ENCODE measurements at places on chromosomes 6 and 20.

DNA sequence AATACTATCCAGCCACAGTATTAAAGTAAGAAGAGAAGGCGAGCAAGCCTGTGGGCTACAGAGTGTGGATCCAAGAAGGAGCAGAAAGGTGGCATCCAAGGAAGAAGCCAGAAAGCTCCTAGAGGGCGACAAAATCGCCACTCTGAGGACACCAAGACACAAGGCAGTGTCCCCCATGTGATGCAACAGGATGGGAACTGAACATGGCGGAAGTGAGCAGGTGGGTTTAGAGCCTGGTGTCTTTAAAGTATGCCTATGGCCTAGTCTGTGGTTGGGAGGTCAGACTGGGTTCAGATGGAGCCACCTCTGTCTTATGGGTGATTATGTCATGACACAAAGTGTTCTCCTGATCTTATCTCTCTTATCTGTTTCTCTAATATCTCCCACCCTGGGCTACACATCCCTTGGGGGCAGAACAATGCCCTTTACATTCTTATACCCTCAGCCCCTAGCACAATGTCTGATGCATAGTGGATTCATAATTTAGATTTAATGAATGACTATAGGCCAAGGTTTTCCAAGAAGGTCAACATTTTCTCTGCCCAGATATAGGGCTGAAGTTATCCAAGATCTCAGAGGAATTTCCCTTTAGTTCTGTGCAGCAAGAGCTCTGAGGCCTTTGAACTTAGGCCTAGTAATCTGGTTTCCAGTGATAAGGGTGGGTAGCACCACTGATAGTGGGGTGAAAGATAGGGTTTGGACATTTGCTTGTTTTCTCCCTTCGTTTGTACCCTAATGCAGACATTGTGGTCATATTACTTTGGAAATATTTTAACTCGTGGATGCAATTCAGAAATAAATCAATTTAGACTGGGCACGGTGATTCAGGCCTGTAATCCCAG is 167.3 kb upstream of the AKIRIN2 start:
- DNase-seq: no peak

DNA sequence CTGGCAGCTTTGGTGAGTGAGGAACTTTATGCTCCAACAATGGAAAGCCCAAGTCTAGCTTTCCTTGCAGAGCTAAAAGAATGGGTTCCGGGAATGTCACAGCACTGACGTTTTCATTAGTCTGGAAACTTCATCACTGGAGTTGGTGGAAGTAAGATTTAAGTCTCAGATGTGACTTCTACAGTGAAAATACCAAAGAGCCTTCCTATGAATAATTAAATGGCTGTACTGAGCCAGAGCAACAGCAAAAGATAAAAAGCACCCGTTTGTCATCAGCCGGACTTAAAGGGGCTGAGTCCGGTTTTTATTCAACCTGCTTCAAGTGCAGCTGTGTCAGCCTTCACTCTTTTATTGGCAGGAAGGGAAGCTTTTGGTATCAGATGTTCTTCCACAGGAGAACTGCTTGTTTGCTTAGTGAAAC is 46.5 kb upstream of the SHLD1 start:
- DNase-seq: no peak

DNA sequence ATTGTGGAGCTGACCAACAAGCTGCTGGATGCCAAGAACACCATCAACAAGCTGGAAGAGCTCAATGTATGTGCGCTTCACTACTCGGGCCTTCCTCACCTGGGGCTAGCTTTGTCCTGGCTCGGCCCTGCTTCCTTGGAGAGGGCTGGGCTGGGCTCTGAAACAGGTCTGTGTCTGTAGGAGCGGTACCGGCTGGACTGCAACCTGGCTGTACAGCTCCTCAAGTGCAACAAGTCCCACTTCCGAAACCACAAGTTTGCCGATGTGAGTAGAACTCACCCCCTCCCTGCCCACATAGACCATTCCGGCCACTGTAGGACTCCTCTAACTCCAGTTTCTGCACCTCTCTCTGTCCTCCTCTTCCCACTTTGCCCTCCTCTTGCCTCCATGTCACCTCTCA is 6.7 kb downstream of the LRRC73 start:
- no peak for DNase-seq

GRCh38 chr6:146850238-146850896 is 251.6 kb downstream of the ADGB start:
- no peak for DNase-seq

DNA sequence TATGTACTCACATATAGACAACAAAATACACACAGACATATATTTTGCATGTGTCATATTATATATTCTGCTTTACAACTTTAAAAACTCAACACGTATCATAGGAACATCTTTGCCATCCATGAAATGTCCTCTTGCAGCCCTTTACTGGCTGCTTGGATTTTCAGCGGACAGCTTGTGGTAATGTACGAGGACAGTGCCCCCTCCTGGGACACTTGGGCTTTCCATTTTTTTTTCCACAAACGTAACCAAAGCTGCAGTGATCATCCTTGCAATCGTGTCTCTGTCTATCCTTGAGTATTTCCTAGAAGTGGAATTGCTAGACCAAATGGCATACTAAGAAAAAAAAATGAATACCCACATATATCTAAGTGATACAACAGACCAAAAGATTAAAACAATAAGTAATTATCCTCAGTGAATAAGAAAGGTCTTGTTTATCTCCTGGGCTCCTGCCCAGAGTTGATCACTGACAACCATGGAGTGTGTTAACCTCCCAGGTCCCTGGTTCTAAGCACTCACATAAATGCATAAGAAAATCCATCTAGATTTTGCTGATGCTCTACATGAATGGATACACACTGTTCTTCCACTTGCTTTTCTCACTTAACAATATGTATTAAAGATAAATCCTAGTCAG is 18.1 kb downstream of the BPI start:
- DNase-seq: no peak

DNA sequence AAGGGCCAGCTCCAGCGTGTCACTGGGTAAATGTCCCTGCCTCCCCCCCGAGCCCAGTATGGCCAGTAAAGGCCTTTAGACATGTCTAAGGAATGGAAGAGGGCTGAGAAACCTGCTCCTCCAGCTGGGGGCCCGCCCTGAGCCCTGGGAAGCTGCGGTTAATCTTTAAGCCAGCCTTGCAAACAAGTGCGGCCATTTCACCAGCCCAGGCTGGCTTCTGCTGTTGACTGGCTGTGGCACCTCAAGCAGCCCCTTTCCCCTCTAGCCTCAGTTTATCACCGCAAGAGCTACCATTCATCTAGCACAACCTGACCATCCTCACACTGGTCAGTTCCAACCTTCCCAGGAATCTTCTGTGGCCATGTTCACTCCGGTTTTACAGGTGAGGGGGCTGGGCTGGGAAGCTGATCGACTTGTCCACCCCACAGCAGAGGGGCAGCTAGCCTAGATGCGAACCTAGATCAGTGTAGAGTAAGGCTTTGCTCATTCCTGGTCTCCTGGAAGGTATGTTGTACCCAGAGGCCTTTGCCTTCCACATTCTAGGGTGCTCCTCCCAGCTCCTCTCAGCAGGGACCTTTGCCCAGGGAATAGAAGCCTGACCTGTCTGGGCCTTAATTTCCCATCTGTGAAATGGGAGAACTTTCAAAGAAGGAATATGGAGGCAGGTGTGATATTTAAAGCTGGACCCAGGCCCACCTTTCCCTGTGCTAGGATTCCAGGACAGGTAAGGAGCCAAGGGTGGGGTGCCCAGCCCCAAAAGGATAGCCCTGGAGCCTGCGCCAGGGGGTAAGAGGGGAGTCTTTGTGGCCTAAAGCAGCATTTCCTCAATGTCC is 1.2 kb upstream of the SRC start:
- no peak for DNase-seq

DNA sequence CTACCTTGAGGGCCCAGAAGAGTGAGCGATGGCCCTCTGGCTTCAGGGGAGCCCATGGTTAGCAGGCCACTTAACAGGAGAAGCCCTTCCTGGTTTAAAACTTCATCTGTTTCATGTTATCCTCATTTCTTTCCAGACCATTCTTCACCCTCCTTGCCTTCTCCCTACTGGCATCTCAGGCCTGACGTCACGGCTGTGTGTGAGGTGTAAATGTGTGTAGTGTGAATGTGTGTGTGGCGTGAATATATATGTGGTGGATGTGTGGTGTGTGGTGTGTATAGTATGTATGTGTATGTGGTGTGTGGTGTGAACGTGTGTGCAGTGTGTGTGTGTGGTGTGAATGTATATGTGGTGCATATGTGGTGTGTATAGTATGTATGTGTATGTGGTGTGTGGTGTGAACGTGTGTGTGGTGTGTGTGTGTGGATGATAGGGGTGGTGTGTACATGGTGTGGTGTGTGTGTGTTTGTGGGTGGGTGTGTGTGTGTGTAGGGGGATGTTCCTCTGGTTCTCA is 88.5 kb downstream of the SOD2 start:
- no peak for DNase-seq

DNA sequence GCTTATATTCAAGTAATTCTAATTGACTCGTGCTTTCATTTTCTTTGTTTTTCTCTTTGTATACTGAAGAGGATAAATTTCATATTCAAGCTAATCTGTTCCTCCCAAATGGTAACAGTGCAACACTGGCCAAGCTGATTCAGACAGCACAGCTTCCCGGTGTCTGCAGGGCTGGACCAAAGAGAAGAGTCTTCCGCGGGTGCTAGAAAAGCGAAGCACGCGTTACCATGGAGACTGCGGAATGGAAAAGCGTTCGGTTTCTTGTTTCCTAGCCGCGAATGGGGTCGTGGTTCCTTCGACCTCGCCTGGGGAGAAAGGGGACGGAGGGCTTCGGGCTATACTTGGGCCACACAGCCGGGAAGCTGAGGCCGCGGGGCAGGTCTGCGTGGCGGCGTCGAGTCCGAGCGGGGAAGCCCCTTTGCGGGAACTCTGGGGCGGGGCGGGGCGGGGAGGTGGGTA is 6.2 kb upstream of the ZNF311 start:
- DNase-seq: no peak

- DNase-seq: no peak
These were observed 13.8 kb downstream of the MRPL14 start for GRCh38 chr6:44113414-44113813.

DNA sequence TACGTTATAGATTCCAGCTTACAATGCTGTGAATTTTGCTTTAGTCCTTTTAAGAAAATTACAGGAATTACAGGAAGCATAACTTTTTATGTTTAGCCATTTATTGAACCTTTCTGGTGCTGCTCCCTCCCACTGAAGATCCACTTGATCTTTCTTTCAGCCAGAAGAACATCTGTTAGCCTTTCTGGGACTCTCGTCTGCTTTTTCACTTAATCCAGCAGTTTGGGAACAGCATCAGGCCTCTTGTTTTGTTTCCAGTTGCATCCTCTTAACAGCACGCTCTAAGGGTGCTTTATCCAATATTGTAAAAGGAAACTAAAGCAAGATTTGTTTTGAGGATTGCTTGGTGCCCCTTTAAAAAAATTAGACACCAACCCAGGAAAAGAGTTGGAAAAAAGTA is 10.3 kb upstream of the CYP24A1 start:
- DNase-seq: no peak

DNA sequence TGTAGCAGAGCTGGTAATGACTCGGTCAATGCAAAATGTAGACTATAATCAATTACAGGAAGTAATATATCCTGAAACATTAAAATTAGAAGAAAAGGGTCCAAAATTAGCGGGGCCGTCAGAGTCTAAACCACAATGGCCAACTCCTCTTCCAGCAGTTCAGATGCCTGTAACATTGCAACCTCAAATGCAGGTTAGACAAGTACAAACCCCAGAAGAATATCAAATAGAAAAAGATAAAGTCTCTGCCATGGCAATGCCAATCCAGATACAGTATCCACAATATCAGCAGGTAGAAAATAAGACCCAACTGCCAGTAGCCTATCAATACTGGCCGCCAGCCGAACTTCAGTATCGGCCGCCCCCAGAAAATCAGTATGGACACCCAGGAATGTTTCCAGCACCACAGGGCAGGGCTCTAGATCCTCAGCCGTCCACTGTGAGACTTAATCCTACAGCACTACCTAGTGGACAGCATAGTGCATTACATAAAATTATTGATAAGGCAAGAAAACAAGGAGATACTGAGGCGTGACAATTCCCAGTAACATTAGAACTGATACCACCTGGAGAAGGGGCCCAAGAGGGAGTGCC is 158.4 kb downstream of the GPX5 start:
- no peak for DNase-seq

DNA sequence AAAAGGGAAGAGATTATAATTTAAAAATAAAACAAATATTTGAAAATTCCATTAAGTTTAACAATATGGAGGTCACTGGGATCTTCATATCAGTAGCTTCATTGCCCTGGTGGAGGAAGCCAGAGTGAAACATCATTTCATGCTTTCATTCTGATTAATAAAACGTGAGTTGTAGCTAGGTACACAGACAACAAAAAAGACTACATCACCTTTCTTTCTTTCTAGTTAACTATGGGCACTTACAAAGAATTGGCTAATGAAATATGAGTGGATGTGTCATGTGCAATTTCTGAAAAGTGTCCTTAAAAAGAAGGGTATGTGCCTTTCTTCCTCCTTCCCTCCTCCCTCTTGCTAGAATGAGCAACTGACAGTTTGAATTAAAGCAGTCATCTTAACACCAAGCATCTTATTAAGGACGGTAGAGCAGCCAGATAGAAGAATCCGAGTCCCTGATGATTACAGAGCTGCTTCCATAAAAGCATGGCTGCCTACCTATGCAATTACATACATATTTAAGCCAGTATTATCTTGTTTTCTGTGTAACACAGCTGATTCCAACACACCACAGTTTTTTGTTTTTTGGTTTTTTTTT is 3.4 kb downstream of the SERAC1 start:
- no peak for DNase-seq

DNA sequence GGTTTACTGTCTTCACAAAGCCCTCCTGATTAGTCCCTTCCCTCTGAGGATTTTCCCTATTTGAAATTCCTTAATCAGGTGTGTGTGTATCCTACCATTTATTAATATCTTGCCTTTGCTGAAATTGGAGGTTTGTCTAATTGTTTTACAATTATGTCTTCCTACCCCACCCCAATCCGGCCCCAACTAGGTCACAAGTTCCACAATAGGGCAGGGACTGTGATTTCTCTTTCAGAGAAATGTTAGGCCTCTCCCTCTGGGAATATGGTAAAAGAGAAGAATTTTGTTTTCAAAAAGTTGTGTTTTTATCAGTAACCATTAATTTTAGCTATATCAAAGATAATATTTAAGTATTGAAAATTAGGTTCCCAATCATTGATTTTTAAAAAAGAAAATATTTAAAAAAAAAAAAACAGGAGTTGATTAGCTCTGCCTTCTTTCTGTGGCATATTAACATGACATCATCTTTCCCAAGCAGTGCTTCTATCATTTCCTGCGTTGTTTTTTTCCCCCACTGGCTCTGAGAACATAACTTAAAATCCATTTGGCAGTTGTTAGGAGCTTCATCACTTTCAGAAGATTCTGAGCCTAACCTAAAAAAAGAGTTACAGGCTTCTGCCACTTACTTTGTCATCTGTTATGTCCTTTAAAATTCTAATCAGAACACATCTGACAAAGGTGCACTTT is 36.1 kb downstream of the BLOC1S5 start:
- DNase-seq: no peak

Data from stimulated activated naive B cell treated with anti-CD40 and anti-IgM and Interleukin-4, amounts not matched to agents 10 μg/mL and 1 μg/mL and 100 μg/mL, for 72 hours (primary cell).